ENCODE measurements at places on chromosomes 16 and 17.

DNA sequence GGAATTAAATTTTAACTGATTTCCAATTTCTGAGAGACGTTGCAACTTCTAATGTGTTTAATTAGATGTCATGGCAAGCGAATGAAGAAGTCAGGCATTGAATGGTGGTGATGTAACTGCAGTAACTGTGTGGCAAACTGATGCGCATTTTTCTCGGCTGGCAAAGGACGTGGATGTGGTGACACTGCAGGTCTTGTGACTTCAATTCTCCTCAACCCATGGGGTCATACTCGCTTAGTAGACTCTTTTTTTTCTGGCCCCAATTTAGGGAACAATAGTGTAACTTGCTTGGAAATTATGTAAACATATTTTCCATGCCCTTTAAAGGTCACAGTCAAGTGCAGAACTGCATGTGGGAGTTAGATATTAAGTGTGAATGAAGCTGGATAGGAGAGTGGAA is 1.9 kb upstream of the FAM20A start:
- DNase-seq: no peak

GRCh38 chr17:8940866-8941471 is 24.5 kb downstream of the PIK3R5 start:
- no peak for DNase-seq

GRCh38 chr17:75168998-75169397 is 13.8 kb downstream of the SUMO2 start:
- DNase-seq: no peak

DNA sequence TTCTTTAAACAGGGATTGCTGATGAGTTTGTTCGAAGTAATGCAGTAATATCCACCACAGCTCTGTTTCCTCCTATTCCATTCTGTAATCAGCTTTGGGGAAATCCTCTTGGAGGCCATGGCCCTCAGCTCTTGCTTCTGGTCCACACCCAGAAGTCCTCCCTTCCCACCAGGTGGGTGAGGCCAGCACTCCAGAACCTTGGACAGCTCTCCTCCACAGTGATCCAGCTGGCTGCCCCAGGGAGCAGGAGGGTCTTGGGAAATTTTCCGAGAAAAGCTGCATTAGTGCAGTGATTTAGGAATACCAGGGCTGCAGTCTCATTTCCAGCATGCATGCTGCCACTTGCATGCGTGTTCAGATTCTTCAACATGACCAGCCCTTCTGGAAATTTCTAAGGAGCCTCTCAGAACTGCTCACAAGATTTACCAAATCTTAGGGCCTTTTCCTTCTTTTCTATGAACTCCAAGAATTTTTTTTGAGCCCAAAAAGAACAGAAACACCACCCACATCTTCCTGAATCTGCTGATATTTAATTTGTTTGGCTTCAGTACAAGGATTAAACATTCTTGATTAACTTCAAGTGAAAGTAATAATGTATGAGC is 4.2 kb downstream of the SMPD3 start:
- peak; percentile 50 for DNase-seq

- DNase-seq: no peak
Measured at GRCh38 chr16:83138976-83139690, 512.4 kb downstream of the CDH13 start.

DNA sequence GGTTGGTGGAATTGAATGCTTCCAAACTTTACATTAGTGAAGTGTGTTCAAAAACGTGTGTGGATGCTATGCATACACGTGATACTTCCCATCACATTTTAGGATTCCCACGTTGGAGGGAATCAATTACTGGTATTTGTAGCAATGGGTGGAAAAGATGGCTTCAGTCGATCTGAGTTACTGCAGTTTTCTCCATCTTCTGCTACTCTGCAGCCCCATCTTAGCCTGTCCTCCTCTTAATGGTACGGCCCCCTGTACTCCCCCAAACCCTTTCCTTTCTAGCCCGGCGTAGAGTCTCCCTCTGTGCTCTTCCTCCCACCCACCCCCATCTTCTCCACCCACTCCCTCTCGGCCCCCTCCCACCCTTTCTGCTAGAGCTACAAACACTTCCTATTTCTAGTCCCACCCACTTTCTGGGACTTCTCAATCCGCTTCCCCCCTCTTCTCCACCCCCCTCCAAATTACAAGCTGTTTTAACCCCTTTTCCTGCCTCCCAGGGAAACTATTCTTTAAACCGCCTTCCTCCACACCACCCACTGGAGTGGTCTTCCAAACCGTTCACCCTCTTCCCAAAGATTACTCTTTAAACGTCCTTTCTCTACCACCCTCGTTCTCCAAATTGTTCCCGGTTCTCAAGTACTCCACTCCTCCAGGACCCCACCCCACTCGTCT is 1.1 kb downstream of the CHTF8 start:
- DNase-seq: peak; percentile 12

GRCh38 chr16:2712546-2712945 is 7.5 kb downstream of the PRSS27 start:
- no peak for DNase-seq

DNA sequence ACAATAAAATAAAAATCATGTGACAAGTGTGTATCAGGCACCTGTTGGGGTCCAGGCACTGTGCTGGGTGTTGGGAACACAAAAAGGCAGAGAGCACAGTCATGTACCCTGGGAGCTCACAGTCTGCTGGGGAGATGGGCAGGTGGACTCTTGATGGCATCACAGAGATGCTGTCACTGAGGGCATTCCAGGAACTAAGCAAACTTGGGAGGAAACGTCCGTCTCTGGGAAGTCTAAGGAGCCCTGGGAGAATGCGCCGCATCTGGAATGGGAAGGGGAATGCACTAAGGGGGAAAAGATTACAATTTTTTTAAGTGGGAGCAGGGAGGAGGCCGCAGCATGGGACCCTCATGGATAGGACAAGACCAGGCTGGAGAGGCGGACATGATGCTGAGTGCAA is 80.9 kb upstream of the ZNF423 start:
- DNase-seq: no peak

DNA sequence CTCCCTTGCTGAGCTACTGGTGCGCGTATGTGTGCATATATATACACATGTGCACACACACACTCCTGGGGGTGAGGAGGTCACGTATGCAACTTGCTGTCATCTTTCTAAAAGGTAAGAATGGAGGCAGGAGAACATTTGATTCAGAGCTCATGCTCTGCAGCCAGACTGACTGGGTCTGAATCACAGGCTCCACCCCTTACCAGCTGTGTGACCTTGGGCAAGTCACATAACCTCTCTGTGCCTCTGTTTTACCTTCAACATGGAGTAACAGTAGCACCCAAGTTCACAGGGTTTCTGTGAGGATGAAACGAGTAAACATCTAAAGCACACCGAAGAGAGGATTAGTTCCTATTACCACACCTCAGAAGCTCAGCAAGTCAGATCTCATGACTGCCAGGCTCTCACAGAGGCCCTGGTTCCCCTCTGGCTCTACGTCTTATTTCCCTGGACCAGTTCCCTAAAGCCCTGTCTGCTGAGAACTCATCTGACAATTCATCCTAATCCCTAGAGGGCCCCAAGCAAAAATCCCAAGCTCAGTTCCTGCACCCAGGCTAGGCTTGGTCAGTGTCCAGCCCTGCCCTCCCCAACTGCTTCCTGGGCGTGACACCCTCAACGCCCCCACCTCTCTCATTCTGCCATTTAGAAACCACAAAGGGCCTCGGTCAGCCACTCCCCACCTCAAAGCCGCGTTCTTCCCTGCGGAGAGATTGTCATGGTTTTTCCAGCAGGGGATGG is 28.7 kb downstream of the ABR start:
- peak; percentile 51 for DNase-seq

GRCh38 chr17:33055171-33055611 is 63.5 kb downstream of the SPACA3 start:
- DNase-seq: no peak

DNA sequence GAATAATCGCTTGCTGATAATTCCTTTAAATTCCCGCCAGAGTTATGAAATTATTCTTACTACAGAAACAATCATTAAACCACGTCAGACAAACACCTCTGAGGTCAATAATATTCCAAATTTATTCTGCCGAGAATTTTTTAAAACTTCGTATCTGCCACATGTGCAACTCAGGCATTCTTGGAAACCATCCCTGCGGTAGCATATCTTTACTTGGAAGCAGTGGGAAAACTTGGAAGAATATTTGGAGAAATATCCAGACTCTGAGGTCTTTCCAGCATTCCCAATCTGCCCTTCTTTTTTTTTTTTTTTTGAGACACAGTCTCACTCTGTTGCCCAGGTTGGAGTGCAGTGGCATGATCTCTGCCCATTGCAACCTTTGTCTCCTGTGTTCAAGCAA is 2.0 kb upstream of the CCL11 start:
- DNase-seq: no peak

DNA sequence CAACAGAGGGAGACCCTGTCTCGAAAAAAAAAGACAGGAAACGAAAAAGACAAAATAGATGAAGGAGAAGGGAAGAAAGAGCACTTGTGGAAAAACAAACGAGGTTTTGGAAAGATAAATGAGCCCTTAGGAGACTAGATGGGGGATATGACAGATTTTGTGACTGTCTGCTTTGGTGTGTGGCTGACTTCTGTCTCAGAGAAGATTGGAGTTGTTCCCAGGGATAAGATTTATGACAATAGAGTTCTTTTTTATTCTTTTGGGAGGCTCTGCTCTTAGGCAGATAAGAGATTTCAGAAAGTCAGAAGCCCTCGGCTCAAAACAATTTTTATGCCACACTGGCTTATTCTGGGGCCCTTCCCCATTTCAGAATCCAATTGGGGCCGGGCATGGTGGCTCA is 73.9 kb upstream of the ATF7IP2 start:
- DNase-seq: no peak

- DNase-seq: no peak
Measured at GRCh38 chr17:7021993-7022778, 664 bp upstream of the BCL6B start.

- DNase-seq: no peak
Measured at GRCh38 chr16:85534536-85535351, 78.4 kb upstream of the GSE1 start.

DNA sequence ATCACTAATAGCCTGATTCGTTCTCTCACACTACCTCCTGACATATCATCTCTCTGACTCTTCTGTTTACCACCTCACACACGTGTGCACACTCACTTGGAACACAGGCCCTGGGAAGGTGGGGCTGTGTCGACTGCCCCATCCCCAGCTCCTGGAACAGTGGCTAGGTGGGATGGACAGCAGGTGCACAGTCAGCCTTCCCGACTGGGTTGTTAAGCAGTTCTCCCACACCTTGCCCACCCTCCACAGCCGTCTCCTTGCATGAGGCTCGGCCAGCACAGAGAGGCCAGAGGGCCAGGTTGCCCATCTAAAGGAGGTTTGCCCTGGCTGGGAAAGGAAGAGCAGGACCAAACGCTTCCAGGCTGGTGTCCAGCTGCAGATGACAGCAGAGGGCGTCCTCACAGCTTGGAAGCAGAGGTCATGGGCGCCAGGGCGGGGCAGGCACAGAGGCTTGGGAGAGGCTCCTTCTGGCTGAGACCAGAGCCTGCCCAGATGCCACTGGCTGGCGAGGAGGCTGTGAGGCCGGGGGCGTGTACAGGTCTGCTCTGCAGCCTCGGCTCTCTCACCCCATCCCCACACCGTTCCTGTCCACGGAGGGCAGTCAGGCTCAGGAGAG is 92.8 kb downstream of the AMFR start:
- peak; percentile 74 for DNase-seq

- no peak for DNase-seq
Measured at GRCh38 chr16:81809567-81809966, 30.5 kb downstream of the PLCG2 start.

GRCh38 chr17:81858967-81859905 is 1.1 kb downstream of the P4HB start:
- DNase-seq: peak; percentile 54

- DNase-seq: no peak
Measured at GRCh38 chr17:69452664-69453260, 38.3 kb downstream of the MAP2K6 start.

DNA sequence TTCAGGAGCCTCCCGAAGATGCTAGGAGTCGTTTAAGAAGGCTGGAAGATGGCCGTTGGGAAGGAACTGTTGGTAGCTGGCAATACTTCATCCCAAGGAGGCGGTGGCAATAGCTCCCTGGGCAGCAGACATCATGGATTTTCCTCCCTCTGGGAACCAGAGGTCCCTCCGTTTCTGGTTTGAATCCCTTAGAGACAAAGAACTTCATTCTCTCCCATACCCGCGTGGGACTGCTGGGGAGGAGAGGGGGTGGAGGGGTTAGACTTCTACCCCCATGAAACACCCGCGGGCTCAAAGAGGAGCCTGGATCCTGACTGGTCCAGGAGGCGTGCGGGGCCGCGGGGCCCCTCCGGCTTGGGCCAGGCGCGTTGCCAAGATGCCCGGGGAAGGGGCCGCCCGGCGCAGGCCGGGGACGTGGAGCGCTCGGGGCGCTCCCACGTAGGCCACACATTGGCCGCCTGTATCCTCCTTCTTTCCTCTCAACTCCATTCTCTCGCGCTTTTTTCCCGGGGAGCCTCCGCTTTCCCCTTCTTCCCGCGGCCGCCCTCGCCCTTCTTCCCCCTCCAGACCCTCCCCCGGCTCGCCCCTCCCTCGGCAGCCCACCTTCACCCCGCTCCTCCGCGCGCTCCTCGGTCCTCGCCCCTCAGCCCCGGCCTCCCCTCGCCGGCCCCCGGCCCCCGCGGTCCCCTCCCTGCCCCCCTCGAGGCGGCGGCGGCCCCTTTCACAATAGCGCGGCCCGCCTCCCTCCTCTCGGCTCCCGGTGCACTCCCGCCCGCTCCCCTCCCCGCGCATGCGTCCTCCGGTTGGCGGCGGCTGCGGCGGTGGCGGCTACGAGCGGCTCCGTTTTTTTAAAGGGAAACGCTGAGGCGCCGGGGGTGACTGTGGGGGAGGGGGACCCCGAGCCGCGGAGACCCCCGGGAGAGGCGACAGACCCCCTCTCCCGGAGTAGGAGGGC is at the start of gene MSL1:
Gene MSL1, plus strand, starts transcription at position 791 of the 955 bp plus-strand sequence. CDS start 642 bp downstream, outside the sequence.
- peak; percentile 65 for DNase-seq

DNA sequence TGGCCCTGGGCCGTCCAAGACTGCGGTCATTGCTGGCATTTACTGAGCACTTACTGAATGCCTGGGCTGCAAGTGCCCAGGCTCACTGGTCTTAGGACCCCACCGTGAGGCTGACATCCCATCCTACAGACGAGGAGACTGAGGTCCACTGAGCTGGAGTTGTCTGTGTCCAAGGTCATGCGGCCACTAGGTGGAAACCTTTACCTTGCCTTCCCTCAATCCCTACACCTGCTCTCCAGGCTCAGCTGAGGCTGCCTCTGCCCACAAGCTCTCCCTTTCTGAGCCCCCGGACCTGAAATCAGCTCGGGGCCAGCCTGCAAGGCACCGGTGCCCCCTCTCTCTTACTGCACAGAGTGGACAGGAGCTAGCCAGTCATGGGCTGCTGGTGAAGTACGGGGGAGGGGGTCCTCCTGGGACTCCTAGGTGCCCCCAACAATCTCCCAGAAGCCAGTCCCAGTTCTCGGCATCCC is 1.5 kb downstream of the CASKIN1 start:
- peak; percentile 49 for DNase-seq

GRCh38 chr16:88965826-88966480 is 11.1 kb downstream of the CBFA2T3 start:
- no peak for DNase-seq

- no peak for DNase-seq
Measured at GRCh38 chr16:70591615-70592014, 54.7 kb upstream of the IL34 start.
